ENCODE measurements at places on chromosomes 5 and 9.
A peak's percentile ranks its signal among the peaks of the same experiment; 100 is the strongest.

- DNase-seq: no peak
Observed at GRCh38 chr9:130998597-130999244, 10.3 kb upstream of the LAMC3 start.

GRCh38 chr9:111433082-111433481 lies 51.1 kb downstream of the ECPAS start:
- DNase-seq: no peak

GRCh38 chr5:40029711-40030495 lies 605.1 kb upstream of the DAB2 start:
- no peak for DNase-seq

DNA sequence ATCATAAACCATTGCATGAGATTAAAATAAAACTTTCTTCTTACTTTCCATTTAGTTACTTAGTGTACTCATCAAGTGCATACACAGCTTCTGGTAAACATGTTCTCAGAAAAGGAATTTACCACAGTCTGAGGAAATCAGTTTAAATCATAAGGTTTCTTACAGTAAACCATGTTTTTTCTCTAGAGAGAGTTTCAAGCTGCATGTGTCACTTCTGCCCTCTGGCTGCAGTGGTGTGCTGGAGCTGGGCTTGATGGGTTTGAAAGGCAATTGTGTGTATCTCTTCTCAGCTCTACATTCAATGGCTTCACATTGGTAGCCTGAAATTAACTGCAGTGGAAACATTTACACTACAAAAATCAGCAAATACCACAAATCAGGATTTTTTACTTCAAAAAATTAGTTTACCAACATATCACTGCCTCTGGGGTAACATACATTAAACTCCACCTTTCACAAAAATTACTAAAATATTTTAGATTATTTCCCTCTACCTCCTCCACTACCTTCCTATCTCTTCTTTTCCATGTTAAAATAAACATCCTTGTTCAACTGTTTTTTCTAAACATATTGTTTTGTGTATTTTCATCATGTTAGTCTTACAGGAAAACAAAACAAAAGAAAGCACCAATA lies 414.3 kb downstream of the ANXA1 start:
- DNase-seq: no peak

- no peak for DNase-seq
Observed at GRCh38 chr5:1852324-1852947, 30.3 kb downstream of the IRX4 start.

- no peak for DNase-seq
Observed at GRCh38 chr9:72355153-72355552, 9.9 kb downstream of the ZFAND5 start.

- no peak for DNase-seq
Observed at GRCh38 chr5:38927470-38927869, 81.7 kb downstream of the OSMR start.

GRCh38 chr5:757931-758697 lies 26.4 kb downstream of the ZDHHC11B start:
- peak; percentile 49 for DNase-seq

- DNase-seq: no peak
Observed at GRCh38 chr9:124038790-124039633, 27.4 kb downstream of the LHX2 start.

GRCh38 chr9:4517274-4517673 lies 27.0 kb downstream of the SLC1A1 start:
- no peak for DNase-seq

- no peak for DNase-seq
Observed at GRCh38 chr9:117434566-117434965, 19.7 kb upstream of the ASTN2 start.

- DNase-seq: no peak
Observed at GRCh38 chr9:136011703-136012496, 50.7 kb upstream of the UBAC1 start.

- DNase-seq: no peak
Observed at GRCh38 chr5:147432323-147432722, 77.5 kb downstream of the DPYSL3 start.

GRCh38 chr5:308672-309271 lies 12.7 kb upstream of the AHRR start:
- DNase-seq: no peak

DNA sequence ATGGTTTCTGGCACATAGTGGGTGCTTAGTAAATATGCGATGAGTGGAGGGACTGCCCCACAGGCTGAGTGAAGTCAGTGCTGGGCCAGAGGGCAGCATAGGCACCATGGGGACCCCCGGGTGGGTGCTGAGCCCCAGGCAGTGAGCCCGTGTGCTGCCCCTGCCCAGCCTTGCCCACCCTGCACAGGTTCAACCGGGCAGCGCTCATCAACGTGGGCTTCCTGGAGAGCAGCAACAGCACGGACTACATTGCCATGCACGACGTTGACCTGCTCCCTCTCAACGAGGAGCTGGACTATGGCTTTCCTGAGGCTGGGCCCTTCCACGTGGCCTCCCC lies 7.2 kb downstream of the B4GALT7 start:
- no peak for DNase-seq

DNA sequence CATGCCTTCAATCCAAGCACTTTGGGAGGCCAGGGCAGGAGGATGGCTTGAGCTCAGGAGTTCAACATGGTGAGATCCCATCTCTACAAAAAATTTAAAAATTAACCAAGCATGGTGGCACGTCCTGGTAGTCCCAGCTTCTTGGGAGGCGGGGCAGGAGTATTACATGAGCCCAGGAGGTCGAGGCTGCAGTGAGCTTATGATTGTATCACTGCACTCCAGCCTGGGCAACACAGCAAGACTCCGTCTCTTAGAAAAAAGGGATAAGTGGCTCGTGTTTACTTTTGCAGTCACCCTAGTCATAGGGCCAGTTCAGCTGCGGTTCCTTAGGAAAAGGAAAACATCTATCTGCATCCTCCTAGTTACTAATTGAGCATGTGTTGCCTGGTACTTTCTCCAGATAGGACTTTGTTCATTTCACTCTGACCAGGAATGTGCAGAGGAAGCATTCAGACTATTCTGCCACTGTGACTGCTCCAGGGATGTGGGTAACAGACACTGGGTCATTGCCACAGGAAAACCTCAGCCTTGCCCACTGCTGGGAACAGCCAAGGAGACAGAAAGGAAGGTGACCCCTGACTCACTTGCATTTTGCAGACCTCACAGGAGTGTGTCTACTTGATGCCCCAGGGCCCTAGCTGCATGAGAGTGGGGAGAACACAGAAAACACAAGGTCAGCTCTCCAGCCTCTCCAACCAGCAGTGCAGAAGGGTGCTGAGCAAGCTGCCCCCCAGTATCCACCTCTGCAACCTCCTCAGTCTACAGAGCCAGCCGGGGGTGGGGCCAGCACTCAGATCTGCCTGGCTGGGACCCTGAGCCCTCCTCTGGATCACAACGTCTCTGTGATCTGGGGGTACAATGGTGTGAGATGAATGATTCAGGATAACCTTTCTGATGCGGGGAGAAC lies 33.9 kb upstream of the ALDH1B1 start:
- DNase-seq: no peak

DNA sequence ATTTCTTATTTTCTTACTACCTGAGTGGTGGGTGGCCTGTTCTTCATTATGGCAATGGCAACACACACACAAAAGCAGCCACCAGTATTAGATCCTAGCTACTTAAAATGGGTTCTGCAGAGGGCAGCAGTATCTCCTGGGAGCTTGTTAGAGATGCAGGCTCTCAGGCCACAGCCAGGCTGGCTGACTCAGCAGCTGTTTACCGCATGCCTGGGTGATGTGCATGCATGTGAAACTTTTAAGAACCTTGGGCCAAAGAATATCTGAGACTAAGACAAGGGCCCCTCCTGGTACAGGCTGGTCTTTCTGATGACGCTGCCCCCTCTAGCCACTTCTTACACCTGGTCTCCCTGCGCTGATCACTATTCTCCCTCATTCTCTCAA lies 399.0 kb downstream of the MED10 start:
- DNase-seq: no peak

- DNase-seq: no peak
Observed at GRCh38 chr5:77431286-77431685, 60.8 kb downstream of the WDR41 start.

DNA sequence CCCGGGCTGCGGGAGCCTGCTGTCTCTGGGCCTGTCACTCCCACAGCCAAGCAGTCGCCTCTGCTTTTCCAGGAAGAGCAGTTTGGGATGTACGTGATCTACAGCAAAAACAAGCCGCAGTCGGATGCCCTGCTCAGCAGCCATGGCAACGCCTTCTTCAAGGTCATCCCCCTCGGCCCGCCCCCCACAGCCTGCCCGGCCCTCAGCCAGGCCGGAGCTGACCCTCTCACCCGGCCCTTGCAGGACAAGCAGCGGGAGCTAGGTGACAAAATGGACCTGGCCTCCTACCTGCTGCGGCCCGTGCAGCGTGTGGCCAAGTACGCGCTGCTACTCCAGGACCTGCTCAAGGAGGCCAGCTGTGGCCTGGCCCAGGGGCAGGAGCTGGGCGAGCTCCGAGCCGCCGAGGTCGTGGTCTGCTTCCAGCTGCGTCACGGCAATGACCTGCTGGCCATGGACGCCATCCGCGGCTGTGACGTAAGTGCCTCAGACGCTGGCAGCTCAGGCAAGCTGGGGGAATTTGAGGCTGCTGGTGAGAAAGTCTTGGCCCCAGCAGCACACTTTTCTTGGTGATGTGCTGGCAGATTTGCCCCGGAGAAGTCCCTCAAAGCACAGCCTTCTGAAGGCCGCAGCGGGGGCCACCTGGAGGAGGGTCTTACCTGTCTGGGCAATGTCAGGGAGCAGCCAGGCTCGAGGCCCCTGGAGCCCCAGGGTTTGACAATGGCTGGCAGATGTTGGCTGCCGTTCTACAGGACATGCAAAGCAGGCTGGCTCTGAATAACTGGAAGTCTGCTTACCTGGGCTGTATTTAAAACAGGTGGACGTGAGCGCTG lies 20.1 kb upstream of the LRRC14B start:
- no peak for DNase-seq

GRCh38 chr5:18745988-18746615 lies 1111.8 kb downstream of the TAF11L14 start:
- peak; percentile 16 for DNase-seq

- DNase-seq: no peak
Observed at GRCh38 chr5:131532031-131532640, 102.9 kb downstream of the RAPGEF6 start.

GRCh38 chr9:79674052-79674777 lies 102.5 kb downstream of the TLE4 start:
- no peak for DNase-seq

DNA sequence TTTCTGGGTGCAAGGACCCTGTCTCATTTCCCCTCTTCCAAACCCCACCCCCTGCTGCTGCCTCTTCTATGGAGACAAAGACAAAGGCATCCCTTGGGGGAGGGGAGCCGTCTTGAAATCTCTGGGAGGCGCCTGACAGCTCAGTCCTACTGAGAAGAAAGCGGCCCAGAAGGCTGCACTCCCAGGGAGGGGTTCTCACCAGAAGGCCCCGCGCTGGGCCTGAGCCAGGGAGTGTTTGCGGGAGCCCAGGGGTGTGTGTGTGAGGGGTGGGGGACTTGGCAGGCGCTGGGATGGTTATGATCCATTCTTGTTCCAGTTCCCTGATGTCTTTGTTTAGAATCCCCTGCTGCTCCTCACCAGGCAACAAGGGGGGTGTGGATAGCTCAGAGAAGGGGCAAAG lies 45.7 kb upstream of the ALDH1B1 start:
- DNase-seq: no peak

GRCh38 chr5:115686738-115687074 lies 60.9 kb upstream of the TMED7 start:
- DNase-seq: no peak

DNA sequence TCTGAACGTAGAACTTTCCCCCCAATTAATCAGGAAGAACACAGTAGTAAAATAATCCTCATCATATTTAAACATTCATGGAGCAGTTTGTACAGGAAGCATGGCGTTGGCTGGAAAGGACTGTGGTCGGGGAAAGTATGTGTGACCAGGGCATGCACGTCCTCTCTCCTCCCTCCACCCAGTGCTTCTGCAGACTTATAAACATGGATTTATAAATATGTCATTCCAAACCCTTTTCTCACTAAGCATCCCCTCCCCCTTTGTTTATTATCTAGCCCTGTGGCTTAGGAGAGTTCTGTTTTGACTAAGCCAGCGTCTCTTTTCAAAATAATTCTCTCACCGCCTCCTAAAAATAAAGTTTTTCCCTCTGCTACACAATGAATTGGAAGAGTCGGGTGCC lies 70.4 kb upstream of the DAP start:
- DNase-seq: no peak

- no peak for DNase-seq
Observed at GRCh38 chr9:87831159-87831558, 51.5 kb upstream of the SPATA31E1 start.

DNA sequence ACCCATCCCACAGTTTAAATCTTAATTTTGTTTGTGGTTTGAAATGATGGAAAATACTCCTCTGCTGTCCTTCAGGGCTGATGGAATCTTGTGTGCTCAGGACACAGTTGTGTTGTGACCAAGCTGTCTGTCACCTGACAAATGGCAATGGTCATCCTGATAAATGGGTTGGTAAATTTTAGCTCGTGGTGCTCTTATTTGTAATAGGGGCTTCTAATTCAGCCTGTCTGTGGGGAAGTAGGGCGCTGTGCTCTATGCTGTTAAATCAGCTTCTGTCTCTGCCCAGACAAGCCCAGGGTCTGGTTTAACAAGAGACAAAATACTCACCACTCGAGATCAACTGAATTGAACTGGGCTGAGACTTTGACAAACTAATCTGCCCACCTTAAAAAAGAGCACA lies 4.5 kb downstream of the LRRTM2 start:
- DNase-seq: no peak

- DNase-seq: no peak
Observed at GRCh38 chr5:172086194-172086975, 79.9 kb upstream of the FBXW11 start.

GRCh38 chr5:87686975-87687374 lies 274.2 kb upstream of the CCNH start:
- no peak for DNase-seq

- DNase-seq: peak; percentile 32
Observed at GRCh38 chr5:172133359-172134029, 54.5 kb downstream of the STK10 start.

DNA sequence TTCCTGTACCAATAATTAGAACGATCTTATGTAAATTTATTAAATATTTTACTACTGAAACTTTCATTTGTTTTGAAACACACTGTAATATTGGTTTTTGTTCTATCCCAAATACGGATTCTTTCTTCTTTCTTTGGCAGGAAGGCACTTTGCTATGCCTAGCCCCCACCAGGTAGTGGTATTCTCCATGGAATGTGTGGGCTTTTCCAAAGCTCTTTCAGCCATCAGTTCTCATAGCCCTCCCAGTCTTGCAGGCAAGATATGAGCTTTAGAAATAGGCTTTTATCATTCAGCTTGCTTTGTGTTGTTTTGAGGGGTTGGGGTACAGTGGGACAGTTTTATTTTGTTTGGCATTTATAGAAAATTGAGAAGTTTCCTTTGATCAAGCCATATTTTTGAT lies 107.5 kb downstream of the DMXL1 start:
- DNase-seq: no peak

DNA sequence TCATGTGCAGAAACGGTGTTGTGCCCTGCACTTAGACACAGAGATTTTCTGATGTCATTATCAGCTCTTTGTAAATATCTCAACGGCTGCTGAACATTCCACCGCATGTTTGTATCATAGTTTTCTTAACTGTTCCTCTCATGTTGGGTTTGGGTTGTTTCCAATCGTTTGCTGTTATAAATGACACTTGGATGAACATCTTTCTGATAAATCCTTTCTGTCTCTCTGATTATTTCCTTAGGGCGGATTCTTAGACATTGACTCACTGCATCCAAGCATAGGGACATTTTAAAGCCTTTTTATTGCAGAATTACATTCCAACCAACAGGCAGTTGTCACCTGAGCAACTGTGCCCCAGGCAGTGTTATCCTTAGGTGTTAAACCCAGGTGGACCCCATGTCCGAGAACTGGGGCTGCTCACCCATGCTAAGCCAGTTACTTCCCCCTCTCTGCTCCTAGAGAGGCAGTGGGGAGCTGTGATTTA lies 28.5 kb downstream of the COL5A1 start:
- no peak for DNase-seq

- no peak for DNase-seq
Observed at GRCh38 chr5:1724822-1725602, 74.6 kb downstream of the MRPL36 start.
